ENCODE measurements at places on chromosomes 3 and 15. TPM values are rescaled to one million over a fixed set of nuclear protein-coding genes. Genes with fewer than 3 reads are reported as not detected.

Gene RTP3
- total RNA-seq, result not detected

DNA sequence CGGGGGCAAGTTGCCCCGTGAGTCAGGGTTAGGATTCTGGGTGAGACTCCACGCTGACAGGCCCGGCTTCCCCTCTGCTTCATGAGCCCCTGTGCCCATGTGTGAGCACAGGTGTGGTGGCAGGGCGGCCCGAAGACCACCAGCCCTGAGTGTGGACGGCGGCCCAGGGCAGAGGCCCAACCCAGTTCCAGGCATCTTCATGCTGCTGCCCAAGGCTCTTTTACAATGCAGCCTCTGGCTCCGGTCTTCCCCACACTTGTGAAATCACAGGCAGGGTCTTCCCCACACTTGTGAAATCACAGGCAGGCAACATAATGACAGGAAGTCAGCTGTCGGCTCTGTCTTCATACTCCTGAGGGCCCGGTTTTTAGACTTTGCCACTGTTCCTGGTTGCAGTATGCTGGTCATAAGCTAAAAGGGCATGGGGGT, 78.8 kb downstream of the AAGAB start:
- H3K4me3 ChIP-seq, result peak overlapping the region; percentile 4
- no peaks in the 10 kb centered on the region for H3K27me3 ChIP-seq
- H3K4me1 ChIP-seq, result peaks cover 65% of the 10 kb centered on the region
- H3K27ac ChIP-seq, result peak overlapping the region; percentile 92
- peaks cover 38% of the 10 kb centered on the region for H3K36me3 ChIP-seq
- DNase-seq, result peak; percentile 75

DNA sequence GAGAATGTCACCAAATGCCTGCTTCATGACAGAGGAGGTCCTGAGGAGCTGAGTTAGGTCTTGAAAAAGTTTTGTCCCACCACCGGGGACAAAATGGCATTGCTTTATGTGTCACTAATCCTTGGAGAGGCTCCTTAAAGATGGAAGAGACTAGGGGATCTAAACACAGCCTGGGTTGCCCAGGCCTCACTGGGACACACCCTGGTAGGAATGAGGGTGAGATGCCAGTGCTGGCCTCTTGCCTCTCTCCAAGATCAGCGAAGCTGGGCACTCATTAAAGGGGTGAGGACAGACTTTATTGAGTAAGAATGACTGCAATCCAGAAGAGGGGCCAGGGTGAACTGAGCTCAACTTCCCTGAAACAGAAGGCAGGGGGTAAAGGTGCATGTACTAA, 58.5 kb upstream of the KLF13 start:
- no peaks in the 10 kb centered on the region for H3K27me3 ChIP-seq
- H3K4me3 ChIP-seq, result no peak overlapping the region
- no peaks in the 10 kb centered on the region for H3K36me3 ChIP-seq
- DNase-seq, result no peak
- H3K4me1 ChIP-seq, result peaks cover 66% of the 10 kb centered on the region
- H3K27ac ChIP-seq, result no peak overlapping the region

Gene UBE3A
- total RNA-seq, result 139 TPM

DNA sequence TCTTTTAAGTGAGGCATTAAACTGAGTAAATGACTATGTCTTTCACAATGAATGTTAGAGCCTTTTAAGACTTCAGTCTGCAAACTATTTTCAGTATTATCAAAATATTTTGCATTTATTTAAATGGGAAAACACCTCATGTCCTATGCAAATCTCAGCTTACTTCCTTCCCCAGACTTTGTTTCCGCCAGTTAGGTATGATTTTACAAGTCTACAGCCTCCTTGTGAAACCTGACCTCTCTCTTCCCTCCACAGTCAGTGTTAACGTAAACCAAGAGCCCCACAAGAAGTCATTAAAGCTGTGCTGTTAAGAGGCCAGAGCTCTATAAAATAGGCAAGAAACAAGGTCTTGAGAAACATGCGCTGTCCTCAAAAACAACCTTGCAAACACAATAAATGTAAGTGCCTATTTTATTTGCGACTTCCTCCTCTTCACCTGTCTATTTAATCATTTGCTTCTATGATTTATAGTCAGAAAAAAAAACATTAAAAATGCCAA, 48.3 kb downstream of the PRTG start:
- H3K4me1 ChIP-seq, result peaks cover 4% of the 10 kb centered on the region
- H3K27ac ChIP-seq, result no peak overlapping the region

DNA sequence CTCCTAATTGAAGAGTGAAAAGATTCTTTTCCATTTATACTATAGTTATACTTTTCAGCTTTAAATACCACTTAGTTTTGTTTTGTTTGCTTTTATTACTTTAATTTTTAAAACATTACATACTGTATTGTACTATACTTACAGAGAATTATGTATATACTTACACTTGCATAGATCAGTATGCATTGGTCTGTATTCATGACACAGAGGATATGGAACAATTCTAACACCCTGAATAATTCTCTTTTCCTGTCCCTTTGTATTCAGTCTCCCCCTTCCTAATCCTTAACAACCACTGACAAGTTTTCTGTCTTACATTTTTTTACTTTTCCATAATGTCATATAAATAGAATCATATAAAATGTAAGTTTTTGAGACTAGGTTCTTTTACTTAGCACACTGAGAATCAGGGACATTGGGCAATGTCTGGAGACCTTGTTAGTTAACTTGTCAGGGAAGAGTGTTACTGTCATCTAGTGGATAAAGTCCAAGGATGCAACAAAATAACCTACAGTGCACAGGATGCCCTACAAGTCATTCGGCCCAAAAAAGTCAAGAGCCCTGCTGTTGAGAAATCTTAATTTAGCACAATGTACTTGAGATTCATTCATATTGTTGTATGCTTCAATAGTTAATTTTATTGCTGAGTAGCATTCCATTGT, 95.7 kb upstream of the MCTP2 start:
- H3K4me1 ChIP-seq, result no peaks in the 10 kb centered on the region
- H3K27ac ChIP-seq, result no peak overlapping the region
- peaks cover 21% of the 10 kb centered on the region for H3K27me3 ChIP-seq
- H3K4me3 ChIP-seq, result no peak overlapping the region
- no peak for DNase-seq

GRCh38 chr3:195150181-195151118, 120.5 kb downstream of the XXYLT1 start:
- peak overlapping the region; percentile 69 for H3K27ac ChIP-seq
- H3K4me3 ChIP-seq, result peak overlapping the region; percentile 37
- peaks cover 3% of the 10 kb centered on the region for H3K36me3 ChIP-seq
- peak; percentile 48 for DNase-seq
- peaks cover 2% of the 10 kb centered on the region for H3K27me3 ChIP-seq
- peaks cover 45% of the 10 kb centered on the region for H3K4me1 ChIP-seq

Gene SOX14
- not detected for total RNA-seq

Gene NR2E3
- total RNA-seq, result not detected

- H3K36me3 ChIP-seq, result peaks cover 5% of the 10 kb centered on the region
- H3K4me3 ChIP-seq, result no peak overlapping the region
- H3K4me1 ChIP-seq, result peaks cover 16% of the 10 kb centered on the region
- DNase-seq, result no peak
- no peak overlapping the region for H3K27ac ChIP-seq
These were observed 2.5 kb upstream of the ETFA start for GRCh38 chr15:76313731-76314130.

Gene NR1I2
- total RNA-seq, result 0.27 TPM

DNA sequence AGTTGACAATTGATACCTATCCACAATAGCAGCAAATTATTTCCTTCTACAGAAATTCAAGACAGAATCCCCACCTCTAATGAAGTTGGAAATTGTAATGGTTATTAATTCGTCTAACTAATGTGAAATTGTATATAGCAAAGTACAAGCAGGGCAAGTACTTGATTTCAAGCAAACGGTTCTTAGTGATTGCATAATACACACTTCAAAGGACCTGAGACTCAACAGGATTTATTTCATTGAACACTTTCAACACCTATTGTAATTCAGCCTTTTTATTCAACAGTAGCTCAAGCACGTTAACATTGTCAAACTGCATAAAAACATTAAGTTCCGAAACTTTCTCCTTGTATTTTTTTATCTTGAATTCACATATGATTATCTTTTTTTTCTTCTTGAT, 40.2 kb upstream of the AGTR1 start:
- H3K4me1 ChIP-seq, result no peaks in the 10 kb centered on the region
- H3K4me3 ChIP-seq, result no peak overlapping the region
- no peak for DNase-seq
- H3K36me3 ChIP-seq, result no peaks in the 10 kb centered on the region
- no peaks in the 10 kb centered on the region for H3K27me3 ChIP-seq

- DNase-seq, result no peak
- no peak overlapping the region for H3K4me3 ChIP-seq
- H3K27me3 ChIP-seq, result no peaks in the 10 kb centered on the region
- no peaks in the 10 kb centered on the region for H3K36me3 ChIP-seq
These were observed 608.3 kb downstream of the ROBO2 start for GRCh38 chr3:77648214-77648613.

- H3K27ac ChIP-seq, result no peak overlapping the region
- no peak for DNase-seq
- peaks cover 9% of the 10 kb centered on the region for H3K4me1 ChIP-seq
- no peak overlapping the region for H3K4me3 ChIP-seq
- H3K36me3 ChIP-seq, result no peaks in the 10 kb centered on the region
These were observed 155.4 kb downstream of the TP63 start for GRCh38 chr3:189786479-189787064.

Gene GAP43
- total RNA-seq, result not detected

Gene GOLGA8N
- 2.4 TPM for total RNA-seq

DNA sequence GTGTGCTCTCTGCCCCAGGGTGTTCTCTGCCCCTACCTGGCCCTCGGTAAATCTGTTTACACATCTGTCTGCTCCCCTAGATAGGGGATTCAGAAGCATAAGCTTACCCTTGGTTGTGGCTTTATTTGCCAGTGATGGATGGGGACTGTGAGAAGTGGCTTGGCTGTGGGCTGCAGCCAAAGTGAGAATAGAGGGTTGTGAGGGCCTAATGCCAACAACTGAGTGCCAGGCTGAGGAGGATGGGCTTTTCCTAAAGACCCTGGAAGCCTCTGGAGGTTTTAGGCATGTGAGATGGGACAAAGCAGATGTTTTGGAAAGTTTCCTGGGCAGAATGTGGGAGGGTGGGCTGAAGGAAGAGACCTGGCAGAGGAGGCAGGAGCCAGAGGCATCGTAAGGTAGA, 15.4 kb upstream of the APEH start:
- no peaks in the 10 kb centered on the region for H3K36me3 ChIP-seq
- no peak overlapping the region for H3K4me3 ChIP-seq
- H3K27ac ChIP-seq, result no peak overlapping the region

- no peaks in the 10 kb centered on the region for H3K36me3 ChIP-seq
- no peak overlapping the region for H3K27ac ChIP-seq
- no peaks in the 10 kb centered on the region for H3K4me1 ChIP-seq
- no peak for DNase-seq
- H3K4me3 ChIP-seq, result no peak overlapping the region
These were observed 41.5 kb downstream of the FGF12 start for GRCh38 chr3:192685801-192686200.

Gene ASB14
- not detected for total RNA-seq

Gene ADAMTSL3
- not detected for total RNA-seq

DNA sequence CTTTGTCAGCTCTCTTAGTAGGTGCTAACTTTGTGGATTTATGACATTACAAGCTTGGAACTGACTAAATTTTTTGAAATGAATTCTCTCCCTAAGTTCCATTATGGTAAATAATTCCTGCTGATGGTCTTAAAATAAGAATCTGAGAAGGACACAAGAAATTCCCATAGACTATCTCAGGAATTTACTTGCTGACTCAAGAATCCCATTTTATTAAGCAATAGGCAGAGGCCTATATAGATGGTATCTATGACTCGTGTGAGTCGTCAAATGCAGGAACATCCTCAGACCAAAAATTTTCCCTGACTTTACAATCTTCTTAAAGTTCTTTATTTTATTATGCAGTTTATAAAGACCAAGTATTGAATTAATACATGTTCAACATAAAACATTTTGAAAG, 30.7 kb upstream of the CBLB start:
- H3K36me3 ChIP-seq, result no peaks in the 10 kb centered on the region
- no peak overlapping the region for H3K4me3 ChIP-seq
- no peak overlapping the region for H3K27ac ChIP-seq
- no peaks in the 10 kb centered on the region for H3K4me1 ChIP-seq
- H3K27me3 ChIP-seq, result no peaks in the 10 kb centered on the region
- no peak for DNase-seq

DNA sequence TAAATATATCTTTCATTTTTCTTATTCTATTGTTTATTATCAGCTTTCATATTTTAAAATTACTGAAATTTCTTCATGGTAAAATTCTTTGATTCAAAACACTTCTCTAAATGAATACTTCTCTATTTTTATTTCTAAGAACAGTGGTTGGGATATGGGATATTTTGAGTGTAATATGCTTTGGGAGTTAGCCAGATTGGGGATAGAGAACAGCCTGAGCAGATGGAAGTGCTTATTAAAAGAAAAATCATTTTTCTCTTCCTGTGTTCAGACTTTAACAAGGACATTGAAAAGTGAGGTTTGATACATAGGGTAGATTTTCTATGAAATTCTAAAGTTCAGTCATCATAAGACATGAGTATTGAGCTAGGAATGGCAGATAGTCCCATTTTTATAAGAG, 84.8 kb downstream of the COL6A5 start:
- peaks cover 8% of the 10 kb centered on the region for H3K27me3 ChIP-seq
- H3K4me1 ChIP-seq, result no peaks in the 10 kb centered on the region
- H3K27ac ChIP-seq, result no peak overlapping the region
- no peaks in the 10 kb centered on the region for H3K36me3 ChIP-seq

Gene TIMP4
- total RNA-seq, result 0.34 TPM

All from activated CD4-positive, alpha-beta T cell treated with anti-CD3 and anti-CD28 coated beads for 36 hours (primary cell).